Posterior vena cava (tissue), 2 donors: ENCODE measurements at places on chromosomes 5 and 9. TPM values are rescaled to one million over a fixed set of nuclear protein-coding genes. Genes with fewer than 3 reads are reported as not detected.

DNA sequence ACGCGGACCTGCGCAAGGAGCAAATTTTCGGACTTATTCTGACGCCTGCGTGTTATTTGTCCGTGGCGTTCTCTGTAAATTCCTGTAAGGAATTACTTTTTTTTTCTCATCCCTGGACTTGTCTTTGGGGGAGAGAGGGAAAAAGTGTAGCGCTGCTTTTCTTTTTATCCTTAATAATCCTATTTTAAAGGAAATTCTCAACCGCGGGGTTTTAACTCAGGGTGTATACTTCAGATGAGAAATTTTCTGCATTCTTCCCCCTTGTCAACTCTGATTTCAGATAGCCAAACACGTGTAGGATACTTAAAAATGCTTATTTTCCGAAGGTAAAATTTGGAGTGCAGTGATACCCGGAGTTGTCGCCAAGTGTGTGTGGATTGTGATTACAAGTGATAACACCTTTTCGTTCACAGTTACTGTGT lies 853 bp downstream of the DCP2 start:
- no peak for DNase-seq

DNA sequence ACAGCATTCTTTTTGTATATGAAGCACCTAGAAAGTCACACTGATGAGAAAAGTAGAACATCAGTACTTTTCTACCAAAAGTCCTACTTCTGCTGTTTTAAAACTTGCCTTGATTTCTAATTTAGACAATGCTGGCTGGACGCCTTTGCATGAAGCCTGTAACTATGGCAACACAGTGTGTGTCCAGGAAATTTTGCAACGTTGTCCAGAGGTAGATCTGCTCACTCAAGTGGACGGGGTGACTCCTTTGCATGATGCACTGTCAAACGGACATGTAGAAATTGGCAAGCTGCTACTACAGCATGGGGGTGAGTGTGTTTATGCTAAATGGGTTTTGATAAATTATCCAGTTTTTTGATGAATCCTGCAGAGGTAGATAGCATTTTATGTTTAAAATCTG lies 73.5 kb downstream of the SLF1 start:
- no peak for DNase-seq

Gene BAAT
- not detected for total RNA-seq

Gene PRRT1B
- total RNA-seq, result not detected

Gene STPG3
- total RNA-seq, result not detected

Gene RGP1
- 29.5 TPM for total RNA-seq

Gene GRXCR2
- not detected for total RNA-seq

Gene S100Z
- total RNA-seq, result 0.81 TPM
